ENCODE measurements at places on chromosomes 12 and 14.

- no peak for DNase-seq
Measured at GRCh38 chr12:132955094-132956010, 754 bp downstream of the ZNF605 start.

DNA sequence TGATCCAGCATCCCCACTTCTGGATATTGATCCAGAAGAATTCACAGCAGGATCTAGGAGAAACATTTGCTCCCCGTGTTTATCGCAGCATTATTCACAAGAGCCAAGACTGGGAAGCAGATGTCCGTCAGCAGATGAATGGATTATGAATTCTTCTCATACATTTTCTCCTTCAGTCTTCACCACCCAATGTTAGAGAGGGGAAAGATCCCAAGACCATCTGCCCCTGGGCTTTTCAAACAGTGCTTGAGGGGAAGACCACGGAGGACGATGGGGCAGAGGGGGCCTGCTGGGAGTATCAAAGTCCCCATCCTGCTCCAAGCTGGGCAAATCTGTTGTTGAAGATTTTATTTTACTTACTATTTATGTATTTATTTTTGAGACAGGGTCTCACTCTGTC is 41.1 kb downstream of the SERPINA3 start:
- no peak for DNase-seq

- DNase-seq = no peak
Measured at GRCh38 chr12:122084857-122085405, 6.4 kb downstream of the MLXIP start.

- no peak for DNase-seq
Measured at GRCh38 chr14:95490727-95491451, 25.6 kb downstream of the SYNE3 start.

GRCh38 chr12:6824085-6824775 is 2.6 kb downstream of the GPR162 start:
- no peak for DNase-seq

GRCh38 chr14:69660344-69661193 is 49.2 kb downstream of the SUSD6 start:
- no peak for DNase-seq

DNA sequence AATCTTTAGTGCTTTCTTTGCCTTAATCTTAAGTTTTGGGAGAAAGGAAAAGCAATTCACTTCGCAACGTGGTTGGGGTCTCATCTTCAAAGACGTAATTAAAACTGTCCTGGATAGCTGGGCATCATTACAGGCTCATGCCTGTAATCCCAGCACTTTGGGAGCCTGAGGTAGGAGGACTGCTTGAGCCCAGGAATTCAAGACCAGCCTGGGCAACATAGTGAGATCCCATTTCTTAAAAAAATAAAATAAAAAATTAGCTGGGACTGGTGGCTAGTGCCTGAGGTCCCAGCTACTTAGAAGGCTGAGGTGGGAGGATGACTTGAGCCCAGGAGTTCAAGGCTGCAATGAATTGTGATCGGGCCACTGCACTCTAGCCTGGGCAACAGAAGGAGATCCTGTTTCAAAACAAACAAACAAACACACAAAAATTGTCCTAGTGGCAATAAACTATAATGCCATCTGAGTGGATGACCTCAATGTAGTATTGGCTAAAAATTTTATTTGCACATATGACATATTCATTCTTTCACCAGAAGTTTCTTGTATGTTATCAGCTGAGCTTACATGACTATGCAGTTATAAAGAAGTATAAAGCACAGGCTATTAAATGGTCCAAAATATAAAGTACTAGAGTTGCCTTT is 1.6 kb upstream of the MNAT1 start:
- no peak for DNase-seq

GRCh38 chr12:124586756-124587155 is 19.3 kb upstream of the NCOR2 start:
- DNase-seq = no peak

GRCh38 chr14:103172921-103173320 is 49.7 kb downstream of the TNFAIP2 start:
- no peak for DNase-seq

DNA sequence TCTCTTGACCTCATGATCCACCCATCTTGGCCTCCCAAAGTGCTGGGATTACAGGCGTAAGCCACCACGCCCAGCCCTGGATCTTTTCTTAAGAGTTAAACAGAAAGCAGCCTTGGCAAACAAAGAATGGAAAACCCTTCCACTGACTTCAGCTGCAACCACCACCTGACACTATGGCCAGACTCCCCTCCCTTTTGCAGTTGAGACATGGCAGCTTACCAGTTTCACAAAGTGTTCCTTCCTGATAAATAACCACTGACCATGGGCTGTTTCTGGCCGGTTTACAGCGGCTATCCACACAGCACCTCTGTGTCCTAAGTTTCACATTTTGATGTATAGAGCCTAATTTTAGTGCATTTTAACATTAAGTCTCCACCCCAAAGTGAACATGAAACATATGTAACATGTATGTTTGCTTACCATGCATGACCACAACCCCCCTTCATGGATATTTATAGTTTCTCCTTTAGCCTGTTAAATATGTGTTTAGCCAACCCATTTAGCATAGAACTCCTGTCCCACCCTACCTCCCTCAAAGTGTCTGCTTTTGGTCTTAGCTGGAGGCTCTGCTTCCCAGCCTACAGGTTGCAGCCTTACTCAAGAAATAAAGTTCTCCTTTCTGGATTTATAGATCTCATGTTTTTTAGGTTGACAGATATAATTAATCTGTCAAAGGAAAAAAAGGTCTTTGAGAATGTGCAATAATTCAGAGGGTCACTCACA is 32.7 kb upstream of the RAB21 start:
- no peak for DNase-seq

DNA sequence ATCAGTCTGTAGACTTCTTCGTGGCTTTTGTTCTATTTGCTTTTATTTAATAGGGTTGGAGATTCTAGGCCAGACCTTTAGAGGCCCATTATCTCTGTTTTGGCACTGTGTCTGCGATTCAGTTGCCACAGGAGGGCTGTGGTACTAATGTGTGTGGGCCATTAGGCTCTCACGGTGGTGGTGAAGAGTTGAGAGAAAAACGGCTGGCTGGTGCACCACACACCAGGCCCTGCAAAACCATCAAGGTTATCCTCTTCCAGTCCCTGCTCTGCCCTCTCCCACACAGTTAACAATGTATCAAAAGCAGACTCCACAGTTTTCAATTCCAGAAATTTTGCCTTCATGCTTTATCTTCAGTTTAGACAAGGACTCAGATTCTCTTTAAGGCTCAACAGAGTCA is 97.7 kb downstream of the MYF5 start:
- no peak for DNase-seq

DNA sequence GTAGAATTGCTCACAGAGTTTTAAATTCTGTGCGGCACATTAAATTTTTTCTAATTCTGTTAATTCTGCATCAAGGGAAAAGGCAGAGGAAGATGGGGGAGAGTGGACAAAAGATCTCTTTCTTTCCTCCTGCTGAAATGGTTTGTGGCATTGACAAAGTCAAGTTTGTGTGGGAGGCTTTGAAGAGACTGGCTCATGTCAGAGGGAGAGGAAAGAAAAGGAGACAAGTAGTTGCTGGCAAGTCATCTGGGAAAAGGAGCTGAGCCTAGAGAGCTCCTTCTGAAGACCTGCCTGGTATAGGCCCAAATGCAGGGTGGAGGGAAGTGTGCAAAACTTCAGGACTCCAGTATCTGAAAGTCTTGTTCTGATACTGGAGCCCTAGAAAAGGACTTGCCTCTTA is 36.3 kb downstream of the TTLL5 start:
- DNase-seq = no peak

- DNase-seq = no peak
Measured at GRCh38 chr14:46259536-46259935, 392.0 kb downstream of the RPL10L start.

DNA sequence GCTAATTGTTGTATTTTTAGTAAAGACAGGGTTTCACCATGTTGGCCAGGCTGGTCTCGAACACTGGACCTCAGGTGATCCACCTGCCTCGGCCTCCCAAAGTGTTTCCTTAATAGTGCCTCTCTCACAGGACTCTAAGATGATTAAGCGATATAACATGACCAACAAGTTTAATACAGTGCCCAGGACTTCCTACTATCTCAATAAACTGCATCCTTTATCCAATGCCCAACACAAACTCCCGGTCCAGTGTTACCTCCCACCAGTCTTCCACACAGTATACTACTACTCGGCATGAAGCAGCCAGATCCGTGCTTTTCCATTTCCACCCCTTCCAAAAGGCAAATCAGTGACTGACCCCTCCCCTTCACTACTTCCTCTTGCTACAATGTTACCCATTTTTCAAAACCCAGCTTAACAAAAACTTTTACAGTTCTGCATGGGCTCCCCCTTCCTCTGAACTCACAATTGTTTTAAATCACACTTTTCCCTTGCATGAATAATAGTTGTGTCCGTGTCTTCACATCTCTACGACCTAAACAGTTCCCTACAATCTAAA is 900 bp downstream of the NOP2 start:
- no peak for DNase-seq

DNA sequence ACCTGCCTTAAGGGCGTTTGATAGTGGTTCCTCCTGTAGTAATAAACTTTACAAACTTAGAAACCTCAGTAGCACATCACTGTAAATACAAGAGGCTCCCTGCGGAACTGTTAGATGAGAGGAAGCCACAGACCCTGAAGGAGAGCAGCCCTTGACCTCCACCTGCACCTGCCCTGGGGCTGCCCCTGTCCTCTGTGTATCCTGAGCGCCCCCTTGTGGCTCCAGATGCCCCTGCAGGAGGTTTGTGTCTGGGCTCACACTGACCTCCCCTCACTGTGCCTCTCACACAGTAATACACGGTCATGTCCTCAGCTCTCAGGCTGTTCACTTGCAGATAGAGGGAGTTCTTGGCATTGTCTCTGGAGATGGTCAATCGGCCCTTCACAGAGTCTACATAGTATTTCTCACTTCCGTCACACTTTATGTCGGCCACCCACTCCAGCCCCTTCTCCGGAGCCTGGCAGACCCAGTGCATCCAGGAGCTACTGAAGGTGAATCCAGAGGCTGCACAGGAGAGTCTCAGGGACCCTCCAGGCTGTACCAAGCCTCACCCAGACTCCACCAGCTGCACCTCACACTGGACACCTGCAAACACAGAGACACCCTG is 1059.8 kb downstream of the TMEM121 start:
- DNase-seq = no peak

- peak; percentile 39 for DNase-seq
Measured at GRCh38 chr14:106790189-106791036, 1264.0 kb downstream of the TMEM121 start.

DNA sequence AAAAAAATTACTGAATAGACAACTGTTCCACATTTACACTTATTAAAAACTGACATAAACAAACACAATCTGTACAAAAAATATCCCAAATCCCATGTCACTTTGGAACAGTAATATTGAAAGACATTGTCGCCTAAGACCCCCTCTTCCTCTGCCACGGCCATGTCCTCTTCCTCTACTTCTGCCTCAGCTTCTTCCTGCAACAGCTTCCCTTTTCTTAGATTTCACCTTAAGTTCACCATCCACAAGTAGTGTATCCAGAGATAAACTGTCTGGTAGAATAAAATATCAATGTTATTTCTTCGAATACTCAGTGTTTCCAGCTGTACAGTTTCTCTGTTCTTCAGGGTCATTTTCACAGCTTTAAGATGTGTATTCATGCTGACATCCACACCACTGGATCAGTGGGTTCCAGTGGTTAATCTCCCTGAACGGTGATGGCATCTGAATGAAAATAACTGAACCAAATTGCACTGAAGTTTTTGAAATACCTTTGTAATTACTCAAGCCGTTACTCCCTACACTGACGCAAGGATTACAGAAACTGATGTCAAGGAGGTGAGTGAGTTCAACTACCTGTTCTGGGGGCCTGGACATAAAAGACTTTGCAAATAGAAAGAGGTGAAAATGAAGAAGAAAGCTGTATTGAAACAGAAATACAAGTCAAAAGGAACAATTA is 208.5 kb downstream of the C12orf50 start:
- no peak for DNase-seq

- peak; percentile 66 for DNase-seq
Measured at GRCh38 chr12:124466216-124467128, 100.9 kb downstream of the NCOR2 start.

DNA sequence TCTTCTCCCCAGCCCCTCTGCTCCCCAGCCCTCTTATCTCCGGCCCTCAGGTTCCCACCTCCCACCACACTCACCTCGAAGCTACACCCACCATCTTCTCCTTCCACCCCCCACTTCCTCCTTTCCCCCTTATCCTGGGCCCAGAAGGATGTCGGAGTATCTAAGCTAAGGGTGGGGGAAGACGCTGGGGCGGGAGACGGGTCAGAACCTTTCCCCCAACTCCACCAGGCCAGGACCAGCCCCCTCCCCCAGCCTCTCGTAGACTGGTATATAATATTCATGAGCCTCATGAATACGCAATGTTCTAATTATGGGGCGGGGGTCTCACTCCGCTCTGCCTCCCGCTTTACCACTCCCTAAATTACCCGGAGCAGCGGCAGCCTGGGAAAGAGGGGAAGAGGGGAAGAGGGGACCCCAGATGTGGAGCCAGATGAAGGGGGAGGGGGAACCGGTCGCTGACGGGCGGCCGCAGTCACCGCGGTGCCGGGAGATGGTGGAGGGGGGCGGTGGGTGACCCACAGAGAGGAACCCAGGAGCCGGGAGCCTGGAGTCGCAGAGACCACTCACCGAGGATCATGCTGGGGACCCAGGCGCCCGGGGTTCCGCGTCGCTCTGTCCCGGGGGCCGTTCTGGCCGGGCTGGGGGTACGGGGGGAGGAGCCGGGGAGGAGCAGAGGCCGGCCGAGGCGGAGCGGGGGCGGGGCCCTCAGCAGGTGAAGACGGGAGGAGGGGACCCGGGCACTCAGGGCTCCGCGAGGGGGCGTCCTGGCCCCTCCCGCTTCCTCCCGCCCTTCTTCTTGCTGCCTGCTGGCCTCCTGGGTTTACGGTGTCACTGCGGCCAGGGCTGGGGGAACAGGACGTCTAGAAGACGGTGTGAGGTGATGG is 6.4 kb upstream of the ZNF385A start:
- no peak for DNase-seq

- no peak for DNase-seq
Measured at GRCh38 chr14:97296176-97296575, 499.0 kb downstream of the VRK1 start.

GRCh38 chr12:97316321-97316720 is 146.3 kb upstream of the RMST start:
- no peak for DNase-seq

GRCh38 chr12:46915082-46915481 is 89.3 kb upstream of the SLC38A4 start:
- DNase-seq = no peak

DNA sequence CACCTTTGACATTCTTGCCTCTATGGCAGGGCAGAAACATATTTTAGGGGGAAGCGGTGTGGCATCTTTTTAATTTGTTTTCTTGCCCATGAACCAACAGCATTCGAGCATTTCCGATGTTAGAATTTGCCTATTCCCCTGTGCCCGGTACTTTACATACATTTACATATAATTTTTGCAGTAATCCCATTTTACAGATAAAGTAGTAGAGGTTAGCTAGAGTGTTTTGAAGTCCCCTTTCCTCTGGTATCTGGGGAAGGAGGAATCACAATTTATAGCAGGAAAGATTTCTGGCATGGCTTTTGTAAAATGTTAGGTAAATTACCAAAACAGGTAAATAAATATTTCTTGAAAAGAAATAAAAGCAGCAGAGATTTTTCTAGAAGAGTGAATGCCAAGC is 1.6 kb downstream of the BORCS5 start:
- no peak for DNase-seq

Data from GM12864 (cell line).